Stimulated activated CD4-positive, alpha-beta T cell treated with anti-CD3 and anti-CD28 coated beads, Interleukin-15, amount 100 ng/mL, for 24 hours (primary cell): ENCODE measurements at places on chromosomes 3 and 15.

DNA sequence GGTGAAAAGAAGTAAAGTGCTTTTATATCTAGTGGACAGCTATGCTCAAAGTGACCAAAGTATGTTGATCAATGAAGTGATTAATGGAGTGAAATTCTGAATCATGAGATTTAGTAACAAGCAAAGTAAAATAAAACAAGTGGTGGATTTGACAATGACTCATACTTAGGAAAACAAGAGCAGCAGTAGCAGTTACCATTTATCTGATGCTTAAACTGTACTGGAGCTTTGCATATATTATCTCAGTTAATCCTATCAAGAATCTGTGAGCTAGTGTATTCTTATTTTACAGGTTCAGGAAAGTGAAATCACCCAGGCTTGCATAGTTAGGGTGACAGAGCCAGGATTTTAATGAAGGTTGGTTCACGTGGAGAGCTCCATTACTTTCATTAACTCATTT is 50.6 kb upstream of the SPATA16 start:
- no peak for DNase-seq

DNA sequence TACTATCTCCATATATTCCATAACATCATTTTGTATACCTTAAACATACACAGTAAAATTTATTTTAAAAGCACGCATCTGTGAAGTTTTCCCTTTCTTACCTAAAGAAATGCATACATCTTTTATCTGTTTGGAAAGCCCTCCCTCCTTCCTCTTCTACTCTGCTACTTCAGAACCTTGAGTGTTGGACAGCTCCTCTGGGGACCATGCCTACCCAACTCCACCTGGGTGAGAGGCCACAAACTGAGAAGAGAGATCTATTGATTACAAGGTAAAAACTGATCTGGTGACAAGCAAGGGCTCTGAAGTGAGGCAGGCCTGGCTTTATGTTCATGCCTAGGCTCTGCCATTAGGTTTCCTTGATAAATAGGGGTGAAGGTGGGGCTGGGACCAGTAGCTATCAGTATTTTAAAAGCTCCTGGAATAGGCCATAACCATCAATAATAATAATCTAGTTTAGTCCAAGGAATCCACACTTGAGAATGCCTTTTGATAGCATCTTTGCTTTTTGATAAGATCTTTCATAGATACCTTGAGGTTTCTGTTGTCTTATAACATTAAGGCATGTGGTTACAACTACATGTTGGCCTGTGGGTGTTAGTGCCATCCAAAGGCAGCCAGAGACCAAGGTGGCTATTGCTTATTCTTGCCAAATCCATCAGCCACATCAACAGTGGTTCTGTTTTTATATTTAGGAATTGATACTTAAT is 148.8 kb downstream of the KCNMB2 start:
- DNase-seq, result no peak

DNA sequence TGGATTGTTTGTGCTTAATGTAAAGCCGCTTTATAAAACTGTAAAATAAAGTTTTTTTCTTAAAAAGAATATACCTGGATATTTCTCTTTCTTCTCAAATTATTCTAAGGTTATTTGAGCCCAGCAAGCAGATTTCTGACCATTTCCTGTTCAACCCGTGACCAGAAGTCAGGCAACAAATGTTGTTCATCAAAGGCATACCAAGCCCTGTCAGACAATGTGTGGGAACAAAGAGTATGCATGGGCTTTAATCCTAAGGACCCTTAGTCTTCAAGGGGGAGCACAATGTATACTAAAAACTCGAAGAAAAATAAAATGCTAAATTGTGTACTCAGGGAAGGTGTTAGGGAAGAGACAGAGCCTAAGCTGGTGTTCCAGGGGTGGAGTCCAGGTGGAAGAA is 26.6 kb upstream of the PAQR5 start:
- DNase-seq, result no peak

GRCh38 chr15:44738340-44738984 is 2.1 kb downstream of the TRIM69 start:
- DNase-seq, result no peak

GRCh38 chr3:27387625-27388024 is 18.4 kb upstream of the NEK10 start:
- no peak for DNase-seq

GRCh38 chr15:74978503-74978902 is 16.9 kb upstream of the SCAMP5 start:
- peak; percentile 63 for DNase-seq

GRCh38 chr3:118607915-118608820 is 426.5 kb downstream of the IGSF11 start:
- DNase-seq, result no peak

DNA sequence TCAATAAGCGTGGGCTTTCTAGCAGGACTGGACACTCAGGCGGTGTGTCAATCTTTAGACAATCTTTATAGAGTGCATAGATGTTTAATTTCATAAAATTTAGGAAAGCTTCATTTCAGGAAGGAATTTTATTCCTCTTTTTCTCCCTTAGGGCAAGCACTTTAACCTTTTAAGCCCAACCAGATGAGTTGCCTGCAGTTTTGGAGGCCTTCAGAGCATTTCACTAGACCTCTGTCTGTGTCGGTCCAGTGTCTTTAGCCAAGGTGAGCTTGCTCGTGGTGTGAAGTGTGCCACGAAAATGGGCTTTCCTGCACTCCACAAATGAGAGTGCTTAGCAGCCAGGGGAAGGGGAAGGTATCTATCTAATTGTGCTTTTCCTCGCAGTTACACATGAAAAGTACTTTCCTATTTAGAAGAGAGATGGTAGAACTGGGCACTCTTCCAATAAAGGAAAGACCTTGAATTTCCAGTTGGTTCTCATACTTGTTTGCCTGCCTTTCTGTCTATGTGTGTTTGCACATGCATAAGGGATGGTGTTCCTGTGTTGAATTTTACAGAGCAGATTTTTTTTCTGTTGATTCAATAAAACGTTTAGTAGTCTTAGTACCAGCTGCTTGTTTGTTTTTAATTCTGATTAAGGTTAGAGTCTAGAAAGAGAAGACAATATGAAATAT is 53.6 kb downstream of the FEZF2 start:
- DNase-seq, result no peak

GRCh38 chr3:68256635-68257223 is 602.3 kb upstream of the SUCLG2 start:
- peak; percentile 6 for DNase-seq

- DNase-seq, result no peak
Measured at GRCh38 chr15:66169023-66169422, 84.5 kb downstream of the MEGF11 start.

DNA sequence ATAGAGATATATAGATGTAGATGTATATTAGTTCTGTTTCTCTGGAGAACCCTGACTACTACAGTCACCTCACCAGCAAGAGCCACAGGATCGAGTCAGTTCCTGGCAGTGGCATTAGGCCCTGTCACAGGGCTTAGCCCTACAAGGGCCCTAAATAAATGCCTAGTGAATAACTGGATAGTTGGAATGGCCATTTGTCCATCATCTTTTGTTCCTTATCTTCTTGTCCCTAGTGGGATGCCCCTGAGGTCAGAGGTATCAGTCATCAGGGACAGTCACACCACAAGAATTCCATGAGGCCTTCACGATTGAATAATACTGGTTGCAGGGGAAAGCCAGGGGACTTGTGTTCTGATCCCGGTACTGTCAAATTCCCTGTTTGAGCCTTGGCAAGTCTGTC is 204.9 kb upstream of the PPP2R3A start:
- DNase-seq, result no peak

DNA sequence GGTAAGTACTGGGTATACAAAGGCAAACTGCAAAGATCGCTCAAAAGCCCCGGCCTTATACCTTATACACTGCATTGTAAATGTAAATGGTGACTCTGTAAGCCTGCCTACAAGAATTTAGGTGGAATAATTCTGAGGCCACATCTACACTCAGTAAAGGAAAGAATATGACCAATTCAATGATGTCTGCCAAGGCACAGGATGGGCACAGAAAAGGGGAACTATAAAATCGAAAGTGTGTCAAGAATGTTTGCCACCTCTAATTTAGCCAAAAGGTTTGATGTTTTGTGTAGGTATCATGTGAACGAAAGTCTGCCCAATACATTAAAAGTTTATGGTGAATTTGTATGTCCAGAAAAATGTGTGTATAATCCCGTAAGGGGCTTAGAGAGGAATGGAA is 96.1 kb downstream of the FOXP1 start:
- no peak for DNase-seq

DNA sequence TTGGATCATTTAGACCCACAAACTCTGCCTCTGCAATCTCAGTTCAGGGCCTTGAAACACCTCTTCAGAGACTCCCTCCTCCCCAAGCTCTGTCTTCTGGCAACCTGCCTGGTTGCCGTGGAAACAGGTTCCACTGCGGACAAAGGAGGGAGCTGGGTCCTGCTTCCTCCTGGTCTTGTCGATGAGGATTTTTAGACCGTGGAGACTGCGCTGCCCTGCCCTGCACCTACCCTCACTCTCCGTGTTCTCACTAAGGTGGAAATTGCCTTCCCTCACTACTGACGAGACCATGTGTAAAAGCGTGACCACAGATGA is at the start of gene RTP1:
Gene RTP1, plus strand, starts transcription at position 152 of the 315 bp plus-strand sequence. Its CDS starts 30 bp downstream, at position 182.
- no peak for DNase-seq

DNA sequence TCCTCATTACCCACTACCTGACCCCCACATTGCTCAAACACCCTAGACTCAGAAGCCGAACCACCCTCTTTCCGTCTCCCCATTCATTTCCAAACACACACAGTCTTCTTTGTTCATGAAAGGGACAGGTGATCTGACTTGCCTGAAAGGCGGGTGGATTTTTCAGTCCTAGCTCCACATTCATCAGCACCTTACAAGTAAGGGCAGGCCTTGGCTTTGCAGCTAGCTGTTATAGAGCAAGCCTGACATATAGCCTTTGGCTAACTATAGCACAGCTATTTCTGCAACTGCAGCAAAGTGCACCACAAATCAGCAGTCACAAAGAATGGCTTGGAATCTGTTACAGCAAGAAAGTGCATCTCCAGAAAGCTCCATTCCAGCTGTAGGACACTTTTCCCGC is 139.8 kb downstream of the XXYLT1 start:
- no peak for DNase-seq

- DNase-seq, result no peak
Measured at GRCh38 chr3:170835336-170835735, 34.7 kb downstream of the RPL22L1 start.

GRCh38 chr15:22780267-22780666 is 6.2 kb upstream of the NIPA1 start:
- peak; percentile 44 for DNase-seq

DNA sequence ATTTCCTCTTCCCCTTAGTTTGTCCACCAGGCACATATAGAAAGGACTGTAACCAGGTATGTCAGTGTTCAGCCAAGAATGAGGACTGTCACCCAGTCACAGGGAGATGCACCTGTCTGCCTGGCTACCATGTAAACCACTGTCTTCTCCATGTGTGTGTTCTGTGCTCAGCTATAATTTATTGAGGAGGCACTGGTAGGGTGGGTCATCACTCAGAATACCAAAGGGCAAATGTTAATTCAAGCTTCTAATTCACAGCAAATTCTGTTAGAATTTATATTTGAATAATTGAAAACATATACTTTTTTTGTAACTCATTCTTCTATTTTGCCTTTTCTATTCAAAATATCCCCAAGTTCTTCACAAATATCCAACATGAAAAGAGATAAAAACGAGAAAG is 780.4 kb downstream of the MECOM start:
- DNase-seq, result no peak

DNA sequence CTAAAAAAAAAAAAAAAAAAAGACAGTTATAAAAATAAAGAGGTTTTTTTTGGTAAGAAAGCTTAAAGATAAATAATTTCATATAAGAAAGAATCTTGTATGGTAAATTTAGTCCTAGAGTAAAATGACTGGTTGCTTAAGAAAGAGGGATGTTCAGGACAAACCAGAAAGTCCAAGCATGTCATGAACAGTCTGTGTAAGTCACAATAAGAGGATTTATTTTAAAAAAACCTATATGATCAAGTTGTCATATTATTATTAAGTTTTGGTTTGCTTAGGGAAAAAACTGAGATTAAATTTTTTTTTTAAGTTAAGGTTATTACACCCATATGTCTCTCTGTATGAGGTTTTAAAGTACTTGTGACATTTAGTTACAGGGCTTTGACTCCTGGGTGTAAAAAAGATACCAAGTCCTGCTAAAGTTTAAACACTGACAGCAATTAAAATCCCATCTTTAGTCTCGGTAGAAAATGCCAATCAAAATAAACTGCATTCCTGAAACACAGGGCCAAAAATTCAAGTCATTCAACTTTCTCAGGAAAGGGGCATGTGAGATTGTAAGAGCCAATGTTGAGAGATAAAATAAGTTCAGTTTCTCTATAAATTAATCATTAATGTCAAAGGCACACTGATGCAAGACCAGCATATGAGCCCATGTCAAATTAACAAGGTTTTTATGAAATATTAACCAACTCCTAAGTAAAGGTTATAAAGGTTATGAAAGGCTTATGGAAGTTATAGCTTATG is 8.5 kb upstream of the BDH1 start:
- no peak for DNase-seq

DNA sequence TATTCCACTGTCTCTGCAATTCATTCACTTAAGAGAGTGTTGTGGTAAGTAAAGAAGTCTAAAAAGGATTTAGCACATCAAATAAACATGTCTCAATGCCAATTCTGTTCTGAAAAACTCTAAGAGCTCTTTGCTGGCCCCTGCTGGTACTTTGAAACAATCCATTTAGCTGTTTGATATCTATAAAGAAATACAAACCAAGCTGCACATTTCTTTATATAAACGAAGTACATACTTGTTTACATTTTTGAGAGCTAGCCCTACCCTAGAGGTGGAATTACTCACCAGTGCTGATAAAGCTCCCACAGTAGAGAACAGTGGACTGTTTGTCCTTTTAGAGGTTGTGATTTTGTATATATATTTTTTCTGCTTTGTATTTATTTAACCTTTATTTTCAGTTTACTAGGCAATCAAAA is 75.5 kb downstream of the NEDD4 start:
- DNase-seq, result peak; percentile 3

- DNase-seq, result no peak
Measured at GRCh38 chr15:68674975-68675374, 96.2 kb downstream of the CORO2B start.

- DNase-seq, result peak; percentile 34
Measured at GRCh38 chr15:55742498-55742926, 440 bp downstream of the PRTG start.

DNA sequence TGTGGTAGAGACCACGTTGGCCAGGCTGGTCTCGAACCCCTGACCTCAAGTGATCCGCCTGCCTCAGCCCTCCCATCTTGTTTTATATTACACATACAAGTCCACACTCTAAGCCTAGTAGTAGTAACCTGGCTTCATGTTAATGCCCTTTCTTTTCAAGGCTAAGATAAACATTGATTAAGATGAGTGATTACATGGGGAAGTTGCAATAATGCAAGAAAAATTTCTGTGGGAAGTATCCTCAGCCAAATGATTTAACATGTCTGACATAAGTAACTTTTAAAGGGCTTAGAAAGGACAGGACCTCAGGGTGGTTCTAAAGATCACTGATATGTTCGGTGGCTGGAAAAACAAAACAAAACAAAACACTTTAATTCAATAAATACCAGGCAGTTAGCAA is 72.1 kb downstream of the SFMBT1 start:
- no peak for DNase-seq
